ENCODE measurements at places on chromosomes 3 and 15.
A peak's percentile ranks its signal among the peaks of the same experiment; 100 is the strongest.

DNA sequence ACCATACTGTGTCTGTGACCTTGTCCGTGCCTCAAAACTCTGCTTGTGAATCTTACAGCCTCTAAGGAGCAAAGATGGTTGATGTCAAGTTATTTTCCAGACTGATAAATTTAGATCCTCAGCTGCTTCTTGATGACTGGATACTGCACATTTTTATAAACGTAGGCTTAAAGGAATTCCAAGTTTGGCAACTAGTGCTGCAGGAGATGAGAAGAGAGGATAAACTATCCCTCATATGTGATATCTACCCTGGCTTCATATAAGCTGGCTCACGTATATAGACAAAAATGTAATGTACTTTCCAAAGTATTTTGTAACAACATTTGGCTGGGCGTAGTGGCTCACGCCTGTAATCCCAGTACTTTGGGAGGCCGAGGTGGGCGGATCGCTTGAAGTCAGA is 89.6 kb downstream of the GMPS start:
- peak; percentile 80 for DNase-seq

- no peak for DNase-seq
These were observed 95.2 kb downstream of the SEMA6D start for GRCh38 chr15:47812470-47812999.

DNA sequence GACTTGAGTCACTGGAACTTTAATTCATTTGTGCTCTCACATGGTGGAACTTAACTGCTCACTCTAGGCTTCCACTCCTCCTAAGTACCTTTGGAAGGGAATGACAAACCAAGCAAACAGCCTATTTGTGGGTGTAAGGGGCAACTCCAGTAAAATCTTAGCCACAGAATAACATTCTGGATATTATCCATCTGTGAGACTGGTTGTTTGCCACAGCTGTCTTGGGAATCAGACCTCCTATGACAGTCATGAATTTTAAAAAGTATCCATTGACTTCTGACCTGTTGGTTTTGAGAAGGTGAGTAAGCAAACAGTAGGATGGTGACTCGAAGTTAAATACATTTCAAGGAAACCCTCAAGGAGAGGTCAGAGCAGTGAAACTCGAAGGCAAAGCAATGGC is 147.3 kb upstream of the CDIN1 start:
- DNase-seq, result no peak

- DNase-seq, result no peak
These were observed 300.7 kb upstream of the GRM7 start for GRCh38 chr3:6560259-6560658.

All from muscle of back (tissue), 13 donors.